ENCODE measurements at places on chromosomes 13 and 19.
A peak's percentile ranks its signal among the peaks of the same experiment; 100 is the strongest.

- DNase-seq: peak; percentile 78
These were observed 6.7 kb upstream of the JUND start for GRCh38 chr19:18287836-18288772.

DNA sequence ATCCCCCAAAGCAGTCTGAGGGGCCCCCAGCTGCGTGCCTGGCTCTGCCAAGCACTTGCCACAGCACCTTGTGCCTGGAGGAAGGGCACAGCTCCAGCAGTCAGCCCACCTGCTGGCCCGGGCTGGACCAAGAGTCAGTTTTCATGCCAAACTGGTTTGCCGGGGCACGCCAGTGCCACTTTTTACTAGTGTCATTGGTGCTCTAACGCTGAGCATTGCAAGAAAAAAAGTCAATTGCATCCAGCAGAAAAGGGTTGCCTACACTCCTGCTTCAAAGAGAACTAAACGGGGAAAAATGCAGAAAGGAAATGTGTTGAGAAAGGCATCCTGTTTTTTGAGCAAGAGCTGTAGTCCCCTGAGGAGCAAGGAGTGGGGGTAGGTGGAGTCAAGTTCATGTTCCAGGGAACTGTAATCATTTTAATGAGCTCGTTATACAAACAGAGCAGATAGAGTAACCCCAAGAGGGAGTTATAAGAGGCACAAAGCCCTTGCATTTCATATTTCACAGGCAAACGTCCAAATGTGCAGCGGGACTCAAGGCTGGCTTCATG lies 68.4 kb downstream of the F2RL3 start:
- DNase-seq: peak; percentile 57

GRCh38 chr13:33931397-33932311 lies 113.7 kb downstream of the RFC3 start:
- peak; percentile 45 for DNase-seq

DNA sequence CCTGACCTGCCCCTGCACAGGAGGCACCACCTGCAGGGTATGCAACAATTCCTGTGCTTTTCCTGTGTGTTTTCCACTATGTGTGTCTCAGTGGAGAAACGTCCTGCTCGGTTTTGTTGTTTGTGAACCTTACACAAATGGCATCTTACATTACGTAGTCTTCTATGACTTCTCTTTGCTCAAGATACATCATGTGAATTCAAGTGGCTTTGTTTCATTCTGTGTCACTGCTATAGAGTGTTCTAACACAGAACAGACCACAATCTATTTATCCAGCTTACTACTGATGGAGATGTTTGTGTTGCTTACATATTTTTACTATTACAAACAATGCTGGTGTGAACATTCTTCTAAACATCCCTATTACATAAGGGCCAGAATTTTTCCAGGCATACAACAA lies 97.7 kb downstream of the ANKRD10 start:
- no peak for DNase-seq

DNA sequence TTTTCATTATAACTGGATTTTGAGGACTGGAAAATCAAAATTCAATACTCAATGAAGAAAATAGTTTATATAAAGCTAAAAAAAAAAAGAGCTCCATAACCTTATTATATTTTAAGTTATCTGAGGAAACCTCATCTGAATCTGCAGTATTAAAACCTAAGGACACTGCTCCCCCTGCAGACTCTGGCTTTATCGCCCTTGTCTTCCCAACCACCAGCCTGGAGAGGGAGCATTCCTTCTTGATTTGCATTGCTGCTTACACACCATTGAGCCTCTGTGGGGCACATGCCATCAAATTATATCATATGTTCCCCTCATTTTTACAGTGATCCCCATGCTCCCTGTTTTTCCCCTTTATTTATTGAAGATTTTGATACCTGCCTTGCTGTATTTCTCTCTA lies 871.4 kb upstream of the GPC6 start:
- DNase-seq: peak; percentile 46

- DNase-seq: peak; percentile 85
These were observed 108.6 kb upstream of the DOCK9 start for GRCh38 chr13:99086267-99087097.

- no peak for DNase-seq
These were observed 65.2 kb downstream of the GGACT start for GRCh38 chr13:100523411-100523810.

DNA sequence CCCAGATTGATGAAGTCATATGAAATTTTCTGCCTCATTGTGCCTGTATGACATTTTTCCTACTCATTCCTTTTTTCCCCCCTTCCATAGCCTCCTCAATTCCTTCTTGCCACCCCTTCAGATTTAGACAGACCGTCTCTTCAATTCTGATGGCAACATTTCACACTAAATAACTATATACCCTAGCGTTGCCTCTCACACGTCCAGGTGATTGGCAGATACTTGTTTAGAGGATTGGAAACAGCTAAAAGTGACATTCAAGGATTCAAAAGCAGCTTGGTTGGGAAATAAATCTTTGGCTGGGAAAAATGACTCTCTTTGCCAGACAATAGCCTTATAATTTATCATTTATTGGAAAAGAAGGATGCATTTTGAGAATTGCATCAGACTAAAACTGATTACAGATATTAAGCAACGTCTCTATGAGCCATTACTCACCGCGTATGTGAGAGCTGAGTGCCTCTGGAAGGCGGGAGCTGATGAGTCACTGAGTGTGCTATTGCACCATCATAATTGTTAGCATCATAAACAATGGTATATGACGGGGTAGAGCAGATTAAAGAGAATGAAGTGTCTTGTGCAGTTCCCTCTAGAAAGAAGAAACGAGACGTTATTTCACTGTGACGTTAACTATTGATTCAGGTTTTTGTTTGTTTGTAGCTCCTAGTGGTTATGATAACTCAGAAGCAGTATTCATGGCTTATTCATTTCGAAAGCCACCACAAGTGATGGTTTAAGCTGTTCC lies 61.1 kb upstream of the FAM216B start:
- DNase-seq: no peak

GRCh38 chr13:46914341-46914740 lies 17.5 kb upstream of the HTR2A start:
- no peak for DNase-seq

DNA sequence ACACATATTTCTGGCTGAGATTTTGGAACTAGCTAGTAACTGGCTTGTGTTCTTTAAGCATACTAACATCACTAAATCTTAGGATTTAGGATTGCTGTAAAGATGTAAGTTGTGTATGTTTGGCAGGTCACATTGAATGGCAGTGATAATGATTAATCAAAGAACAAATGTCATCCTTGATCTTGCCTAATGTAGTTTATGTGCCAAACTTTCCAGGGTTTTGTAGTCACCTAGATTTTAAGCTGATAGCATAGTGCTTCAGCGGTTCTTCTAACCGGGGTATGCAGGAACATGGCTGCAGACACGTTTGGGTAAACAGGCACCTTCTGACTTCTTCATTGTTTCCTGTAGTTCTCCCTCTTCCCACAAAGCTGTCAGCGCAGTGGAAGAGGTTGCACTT lies 9.7 kb downstream of the CLN5 start:
- DNase-seq: no peak

GRCh38 chr13:107234319-107235073 lies 666.6 kb upstream of the ARGLU1 start:
- DNase-seq: no peak

DNA sequence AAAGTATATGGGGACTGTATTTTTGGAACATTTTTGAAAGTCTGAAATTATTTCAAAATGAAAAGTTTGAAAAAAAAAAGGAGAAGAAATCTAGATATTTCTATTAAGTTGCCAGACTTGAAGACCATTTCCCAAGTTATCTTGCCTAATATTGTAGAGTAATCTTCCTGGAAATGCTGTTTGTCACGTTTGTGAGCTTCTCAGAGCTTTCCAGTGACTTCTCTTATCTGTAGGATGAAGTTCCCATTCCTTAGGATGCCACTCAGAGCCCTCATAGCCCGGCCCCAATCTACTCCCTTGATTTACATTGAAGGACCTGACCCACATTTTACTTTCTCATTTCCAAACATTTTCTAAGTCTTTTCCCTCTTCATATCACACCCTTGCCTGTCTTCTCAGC lies 23.6 kb downstream of the CEACAM8 start:
- no peak for DNase-seq

- no peak for DNase-seq
These were observed 18.3 kb downstream of the FBXO27 start for GRCh38 chr19:39014037-39014436.

DNA sequence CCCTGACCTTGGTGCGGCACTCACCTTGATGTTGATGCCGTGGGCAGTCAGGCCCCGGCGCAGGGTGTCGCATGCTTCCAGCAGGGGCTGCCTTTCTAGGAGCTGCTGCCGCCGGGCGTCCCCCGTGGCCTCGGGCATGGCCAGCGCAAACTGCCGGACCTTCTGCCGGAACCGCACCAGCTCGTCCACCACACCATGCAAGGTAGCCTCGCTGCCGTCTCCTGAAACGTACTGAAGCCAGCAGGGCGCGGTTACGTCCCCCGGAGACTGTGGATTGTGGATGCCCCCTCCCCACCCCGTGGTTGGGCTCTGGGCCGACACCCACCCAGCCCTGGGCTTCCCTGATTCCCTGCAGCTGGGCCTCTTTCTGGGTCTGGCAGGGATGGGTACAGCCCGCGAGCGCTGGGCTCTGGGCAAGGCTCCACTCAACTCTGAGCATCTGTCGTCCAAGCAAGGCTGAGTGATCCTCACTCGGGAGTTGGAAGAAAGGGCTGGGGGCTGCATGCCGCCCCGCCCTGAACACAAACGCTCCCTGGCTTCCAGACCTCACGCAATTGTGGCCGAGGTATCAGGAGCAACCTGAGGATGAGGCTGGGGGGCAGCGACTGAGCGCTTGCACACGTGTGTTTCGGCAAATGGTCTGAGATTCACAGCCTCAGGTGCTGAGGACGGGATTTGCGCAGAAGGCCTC lies 27.1 kb downstream of the NAXD start:
- no peak for DNase-seq

DNA sequence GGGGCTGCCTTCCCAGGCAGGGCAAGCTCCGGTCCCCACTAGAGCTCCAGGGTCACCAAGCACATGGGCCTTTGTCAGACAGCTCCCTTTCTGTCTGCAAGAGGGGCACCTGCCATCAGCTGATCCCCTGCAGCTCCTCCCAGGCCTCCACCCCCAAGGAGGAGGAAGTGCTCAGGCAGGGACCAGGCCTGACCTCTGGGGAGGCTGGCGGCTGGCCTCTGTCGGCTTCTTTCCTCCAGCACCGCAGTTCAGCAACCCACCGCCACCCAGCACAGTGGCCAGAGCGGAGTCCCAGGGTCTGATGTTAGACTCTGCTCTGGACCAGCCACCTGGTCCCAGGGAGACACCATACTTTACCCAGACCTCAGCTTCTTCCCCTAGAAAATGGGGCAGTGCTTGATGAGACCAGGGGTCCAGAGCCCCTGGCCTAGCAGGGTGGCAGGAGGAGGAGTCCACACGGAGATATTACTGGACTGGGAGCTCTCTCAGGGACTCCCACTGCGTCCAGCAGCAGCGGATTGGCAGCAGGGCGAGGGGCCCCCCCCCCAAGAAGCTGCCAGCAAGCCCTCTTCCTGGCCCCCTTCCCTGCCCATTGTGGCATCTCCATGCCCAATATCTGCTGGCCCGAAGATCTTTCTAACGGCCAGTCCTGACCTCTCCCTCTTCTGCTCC lies 24.1 kb downstream of the NKPD1 start:
- peak; percentile 58 for DNase-seq

GRCh38 chr13:66774046-66774445 lies 456.1 kb downstream of the PCDH9 start:
- no peak for DNase-seq

GRCh38 chr13:60261432-60262351 lies 98.0 kb upstream of the DIAPH3 start:
- peak; percentile 62 for DNase-seq

DNA sequence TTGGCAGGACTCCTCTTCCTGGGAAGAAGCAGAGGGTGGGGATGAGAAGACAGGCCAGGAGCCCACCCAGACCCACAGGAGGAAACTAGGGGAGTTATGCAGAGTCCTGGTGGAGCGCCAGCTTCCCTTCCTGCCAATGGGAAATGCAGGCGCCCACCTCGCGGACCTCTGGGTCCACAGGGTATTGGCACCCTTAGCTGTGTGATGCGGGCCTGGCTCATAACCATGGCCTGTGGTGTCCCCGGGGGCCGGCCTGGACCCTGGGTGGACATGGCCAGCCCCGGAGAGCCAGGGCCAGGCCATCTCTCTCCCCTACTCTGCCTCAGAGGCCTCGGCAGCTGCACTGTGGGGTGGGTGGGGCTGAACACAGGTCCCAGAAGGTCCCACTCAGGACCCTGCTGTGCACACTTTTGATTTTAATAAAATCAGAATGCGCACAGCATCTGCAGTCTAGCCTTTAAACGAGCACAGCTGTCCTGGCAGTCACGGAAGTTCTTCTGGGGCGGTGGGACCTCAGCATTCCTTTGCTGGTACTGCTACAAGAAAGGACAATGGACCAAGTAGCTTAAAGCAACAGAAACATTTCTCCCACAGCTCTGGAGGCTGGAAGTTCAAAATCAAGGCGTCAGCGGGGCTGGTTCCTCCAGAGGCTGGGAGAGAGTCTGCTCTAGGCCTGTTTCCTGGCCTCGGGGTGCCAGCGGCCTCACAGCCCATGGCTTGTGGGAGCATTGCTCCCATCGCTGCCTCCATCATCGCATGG lies 1.8 kb downstream of the F10 start:
- no peak for DNase-seq

GRCh38 chr19:29812080-29812880 lies 489 bp downstream of the CCNE1 start:
- DNase-seq: peak; percentile 42

- peak; percentile 51 for DNase-seq
These were observed at the start of gene KEAP1 for GRCh38 chr19:10503002-10503789. Gene KEAP1 (minus strand): TSS chr19:10503356. CDS start chr19:10500033, 3,323 bp downstream.

- DNase-seq: no peak
These were observed 10.7 kb downstream of the PRKACA start for GRCh38 chr19:14106840-14107239.

DNA sequence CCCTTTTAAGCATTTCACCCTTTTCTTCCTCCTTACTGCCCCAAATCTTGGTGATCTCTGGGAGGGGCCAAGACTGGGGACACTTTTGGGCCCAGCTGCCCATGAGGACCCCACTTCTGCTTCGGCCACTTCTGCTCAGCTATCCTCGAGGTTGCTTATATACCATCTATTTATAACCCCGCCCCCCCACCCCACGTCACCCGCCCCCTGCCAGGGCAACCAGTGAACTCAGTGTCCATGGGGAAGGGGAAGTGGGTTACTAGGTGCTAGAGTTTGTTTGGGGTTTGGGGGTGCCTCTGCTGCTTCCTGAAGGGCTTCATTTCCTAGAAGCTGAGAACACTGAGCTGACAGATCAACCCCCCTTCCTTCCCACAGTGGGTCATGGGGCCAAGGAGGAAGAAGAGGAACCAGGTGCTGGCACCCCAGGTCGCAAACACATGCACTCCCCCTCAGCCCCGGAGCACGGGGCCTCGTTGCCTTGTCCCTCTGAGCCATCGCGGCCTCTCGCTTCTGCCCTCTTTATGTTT lies 6.1 kb upstream of the ADGRE5 start:
- DNase-seq: no peak

GRCh38 chr19:7348587-7349230 lies at the start of gene ARHGEF18:
Gene ARHGEF18 (plus strand): TSS chr19:7348937. CDS start chr19:7362891, 13,954 bp downstream.
- DNase-seq: no peak

DNA sequence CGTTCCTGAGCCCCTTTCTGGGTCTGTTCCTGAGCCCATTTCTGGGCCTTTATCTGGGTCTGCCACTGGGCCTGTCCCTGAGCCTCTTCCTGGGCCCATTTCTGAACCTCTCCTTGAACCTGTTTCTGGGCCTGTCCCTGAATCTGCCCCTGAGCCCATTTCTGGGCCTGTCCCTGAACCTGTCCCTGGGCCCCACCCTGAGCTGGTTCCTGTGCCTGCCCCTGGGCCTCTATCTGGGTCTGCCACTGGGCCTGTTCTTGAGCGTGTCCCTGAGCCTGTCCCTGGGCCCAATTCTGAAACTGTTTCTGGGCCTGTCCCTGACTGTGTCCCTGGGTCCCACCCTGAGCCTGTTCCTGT lies 40.4 kb upstream of the GRTP1 start:
- DNase-seq: no peak

- DNase-seq: no peak
These were observed 1.6 kb upstream of the AMH start for GRCh38 chr19:2247433-2248101.
